Spleen (tissue), 13 donors: ENCODE measurements at places on chromosomes 12 and 14.

GRCh38 chr14:51293912-51294389 lies 53.9 kb downstream of the TMX1 start:
- no peaks in the 10 kb centered on the region for H3K36me3 ChIP-seq
- H3K4me3 ChIP-seq: no peak overlapping the region
- DNase-seq: no peak

DNA sequence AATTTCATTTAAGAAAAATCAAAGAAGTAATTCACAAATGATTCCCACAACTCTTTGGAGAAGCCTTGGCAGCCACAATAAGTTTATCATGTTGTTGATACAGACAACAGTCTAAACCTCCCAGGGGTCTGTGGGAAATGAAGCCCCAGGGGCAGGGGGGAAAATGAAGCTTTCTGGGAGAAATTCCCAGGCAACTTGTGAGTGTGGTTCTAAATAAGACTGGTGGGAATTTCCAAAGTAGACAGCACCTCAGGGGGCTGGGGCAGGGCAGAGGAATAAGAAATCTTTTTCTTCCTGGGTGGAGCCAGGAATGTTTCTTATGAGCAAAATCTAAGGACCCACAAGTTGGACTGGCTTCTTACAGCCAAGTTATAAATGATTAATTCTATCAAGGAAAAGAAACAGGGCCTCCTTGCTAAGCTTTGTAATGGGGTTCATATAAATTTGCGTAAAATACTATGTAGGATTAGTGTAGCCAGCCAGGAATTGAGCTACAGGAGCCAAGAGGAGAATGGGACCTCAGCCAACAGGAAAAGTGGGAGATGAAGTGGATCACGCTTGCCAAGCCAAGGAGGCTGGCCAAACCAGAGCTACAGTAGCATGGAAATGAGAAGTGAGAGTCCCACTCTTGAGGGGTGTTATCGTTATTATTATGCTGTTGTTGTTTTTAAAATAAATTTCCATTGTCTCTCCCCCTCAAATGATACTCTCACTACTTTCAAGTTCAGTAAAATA lies 182.9 kb upstream of the FAR2 start:
- no peaks in the 10 kb centered on the region for H3K27me3 ChIP-seq
- no peak overlapping the region for H3K4me3 ChIP-seq
- H3K4me1 ChIP-seq: peaks cover 7% of the 10 kb centered on the region
- DNase-seq: no peak
- no peak overlapping the region for H3K27ac ChIP-seq

DNA sequence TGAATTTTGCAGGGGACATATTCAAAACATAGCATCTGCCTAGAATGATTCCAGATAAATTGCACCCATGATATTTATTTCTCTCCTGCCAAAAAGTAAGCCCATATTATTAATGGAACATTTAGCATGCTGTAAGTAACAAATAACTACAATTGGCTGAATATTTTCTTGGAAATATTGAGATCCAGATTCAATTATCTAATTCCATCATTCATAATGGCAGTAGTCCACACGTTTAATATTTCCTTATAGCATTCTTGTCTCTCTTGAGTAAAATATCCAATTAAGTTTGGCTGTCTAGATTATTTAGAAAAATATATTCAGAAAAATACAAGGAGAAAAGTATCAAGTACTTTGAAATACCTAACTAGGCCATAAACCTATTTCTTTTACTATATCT lies 157.5 kb downstream of the FLRT2 start:
- H3K4me1 ChIP-seq: no peaks in the 10 kb centered on the region
- H3K36me3 ChIP-seq: no peaks in the 10 kb centered on the region
- H3K27ac ChIP-seq: no peak overlapping the region
- DNase-seq: no peak
- H3K4me3 ChIP-seq: no peak overlapping the region

DNA sequence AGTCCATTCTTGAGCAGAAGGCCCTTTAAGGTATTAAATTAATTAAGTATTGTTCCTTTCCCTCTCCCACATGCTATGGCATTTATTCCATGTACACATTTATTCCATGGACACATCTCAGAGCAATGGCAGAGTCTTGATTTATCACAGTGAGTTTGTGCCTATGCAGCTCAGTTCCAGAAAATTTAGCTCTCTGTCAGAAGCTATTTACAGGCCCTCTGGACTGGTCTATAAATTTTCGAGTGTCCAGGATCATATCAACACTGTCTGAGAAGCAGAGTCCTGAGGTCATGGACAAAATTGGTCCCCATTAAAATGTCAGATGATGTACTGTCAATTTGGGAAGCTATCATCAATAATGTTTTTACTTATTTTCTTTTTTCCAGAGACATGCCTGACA lies 65.5 kb downstream of the TTC7B start:
- no peak overlapping the region for H3K27ac ChIP-seq
- no peaks in the 10 kb centered on the region for H3K4me1 ChIP-seq
- DNase-seq: no peak

DNA sequence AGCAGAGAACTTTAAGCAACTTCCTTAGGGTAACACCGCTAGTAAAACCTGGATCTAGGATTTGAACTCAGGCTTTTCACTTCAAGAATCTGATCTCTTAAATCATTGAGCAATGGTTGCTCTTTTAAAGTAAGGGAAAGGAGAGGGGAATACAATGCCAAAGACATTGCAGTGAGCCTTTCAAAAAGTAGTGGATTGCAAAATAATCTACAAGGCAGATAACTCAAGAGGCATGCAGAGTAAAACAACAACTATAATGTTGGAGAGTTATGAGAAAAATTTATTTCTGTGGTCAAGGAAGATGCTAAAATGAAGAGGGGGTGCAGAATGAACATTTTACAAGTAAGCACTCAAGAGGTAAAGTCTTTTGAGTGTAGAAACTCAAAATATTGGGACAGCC lies 432.6 kb downstream of the C12orf50 start:
- H3K4me1 ChIP-seq: no peaks in the 10 kb centered on the region
- H3K4me3 ChIP-seq: no peak overlapping the region
- no peaks in the 10 kb centered on the region for H3K27me3 ChIP-seq
- no peaks in the 10 kb centered on the region for H3K36me3 ChIP-seq
- no peak overlapping the region for H3K27ac ChIP-seq
